ENCODE measurements at places on chromosomes 16 and 17.

DNA sequence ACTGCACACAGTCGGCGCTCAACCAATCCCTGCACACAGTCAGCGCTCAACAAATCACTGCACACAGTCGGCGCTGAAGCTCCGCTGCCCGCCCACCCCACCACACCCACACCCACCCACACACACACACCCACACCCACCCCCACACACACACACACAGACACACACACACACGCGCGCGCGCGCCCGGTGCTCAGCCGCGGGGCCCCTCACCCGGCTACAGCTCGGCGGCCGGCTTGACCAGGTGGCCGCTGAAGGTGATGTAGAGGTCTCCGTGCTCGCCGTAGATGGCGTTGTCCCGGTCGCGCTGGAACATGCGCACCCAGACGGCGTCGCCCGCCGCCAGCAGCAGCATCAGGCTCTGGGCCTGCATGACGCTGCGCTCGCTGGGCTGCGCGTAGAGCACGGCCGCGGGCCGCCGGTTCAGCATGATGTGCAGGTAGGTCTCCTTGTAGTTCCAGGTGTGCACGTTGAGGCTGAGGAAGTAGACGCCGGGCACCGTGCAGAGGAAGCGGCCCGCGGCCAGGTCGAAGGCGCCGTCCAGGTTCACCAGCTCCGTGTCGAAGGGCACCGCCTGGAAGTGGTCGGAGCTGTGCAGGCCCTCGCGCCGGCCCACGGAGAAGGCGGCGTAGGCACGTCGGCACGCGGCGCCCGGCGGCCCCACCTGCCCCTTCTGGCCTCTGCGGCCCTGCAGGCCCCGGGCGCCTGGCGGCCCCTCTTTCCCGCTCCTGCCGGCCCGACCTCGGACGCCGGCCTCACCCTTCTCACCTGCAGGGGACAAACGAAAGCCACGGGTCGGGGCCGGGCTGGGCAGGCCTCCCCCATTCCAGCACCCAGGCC lies 2.5 kb downstream of the C1QTNF8 start:
- peak; percentile 33 for DNase-seq

DNA sequence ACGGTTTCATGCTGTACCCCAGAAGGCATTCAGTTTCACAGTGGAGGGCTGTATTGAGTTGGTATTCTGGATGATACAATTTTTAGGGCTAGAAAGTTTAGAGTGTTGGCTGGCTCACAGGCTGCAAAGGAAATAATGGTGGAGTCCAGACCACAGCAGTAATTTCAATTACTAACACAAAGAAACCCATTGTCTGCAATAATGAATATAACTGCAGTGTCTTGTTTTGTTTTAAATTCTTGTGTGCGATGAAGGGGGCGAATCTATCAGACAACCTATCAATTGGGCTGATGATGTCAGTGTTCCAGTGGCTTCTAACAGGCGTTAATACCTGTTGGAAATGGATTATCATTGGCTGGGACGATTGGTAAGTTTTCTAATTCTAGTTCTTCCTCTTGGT lies 1.5 kb downstream of the SP2 start:
- DNase-seq: no peak

DNA sequence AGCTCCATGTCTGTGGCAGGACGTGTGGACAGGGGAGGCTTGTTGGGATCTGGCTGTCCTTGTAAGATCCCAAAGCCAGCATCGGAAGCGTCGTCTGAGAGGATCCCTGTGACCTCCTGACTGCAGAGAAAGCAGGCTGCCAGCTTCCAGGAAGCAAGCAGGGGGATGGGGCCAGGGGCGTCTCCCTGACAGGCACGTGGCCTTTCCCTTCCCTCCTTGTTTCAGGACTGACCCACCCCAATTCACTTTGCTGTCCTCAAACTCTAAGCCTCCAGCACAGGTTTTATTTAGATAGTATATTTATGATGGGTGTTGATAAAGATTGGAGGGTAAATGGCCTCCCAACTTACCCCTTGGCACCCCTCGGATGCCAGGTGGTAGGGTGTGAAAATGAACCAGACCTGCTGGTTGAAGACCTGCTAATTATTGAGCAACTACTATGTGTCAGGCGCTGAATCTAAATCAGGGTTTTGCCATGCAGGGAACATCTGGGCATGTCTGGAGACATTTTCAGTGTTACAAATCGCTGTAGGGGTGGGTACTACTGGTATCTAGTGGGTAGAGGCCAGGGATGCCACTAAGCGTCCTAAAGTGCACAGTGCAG lies 24.5 kb downstream of the SOCS1 start:
- no peak for DNase-seq

DNA sequence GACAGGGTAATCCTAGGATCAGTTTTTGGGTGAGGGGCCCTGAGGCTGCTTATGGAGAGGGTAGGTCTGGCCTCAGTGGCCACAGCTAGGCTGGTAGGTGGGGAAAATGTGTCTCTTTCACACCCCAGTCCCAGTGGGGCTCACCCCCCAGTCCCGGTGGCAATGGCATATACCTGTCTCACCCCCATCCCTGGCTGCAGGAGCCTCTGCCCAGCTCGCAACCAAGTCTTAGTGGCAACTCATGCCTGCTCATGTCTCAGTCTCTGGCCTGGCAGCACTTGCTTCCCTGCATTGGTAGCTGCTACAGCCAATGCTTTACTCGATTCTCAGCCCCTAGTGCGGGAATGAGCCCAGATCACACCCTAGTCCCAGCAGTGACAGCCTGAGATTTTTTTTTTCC lies 221.5 kb downstream of the BCAS3 start:
- DNase-seq: no peak

- no peak for DNase-seq
These were observed 13.5 kb upstream of the LYRM9 start for GRCh38 chr17:27906623-27907022.

DNA sequence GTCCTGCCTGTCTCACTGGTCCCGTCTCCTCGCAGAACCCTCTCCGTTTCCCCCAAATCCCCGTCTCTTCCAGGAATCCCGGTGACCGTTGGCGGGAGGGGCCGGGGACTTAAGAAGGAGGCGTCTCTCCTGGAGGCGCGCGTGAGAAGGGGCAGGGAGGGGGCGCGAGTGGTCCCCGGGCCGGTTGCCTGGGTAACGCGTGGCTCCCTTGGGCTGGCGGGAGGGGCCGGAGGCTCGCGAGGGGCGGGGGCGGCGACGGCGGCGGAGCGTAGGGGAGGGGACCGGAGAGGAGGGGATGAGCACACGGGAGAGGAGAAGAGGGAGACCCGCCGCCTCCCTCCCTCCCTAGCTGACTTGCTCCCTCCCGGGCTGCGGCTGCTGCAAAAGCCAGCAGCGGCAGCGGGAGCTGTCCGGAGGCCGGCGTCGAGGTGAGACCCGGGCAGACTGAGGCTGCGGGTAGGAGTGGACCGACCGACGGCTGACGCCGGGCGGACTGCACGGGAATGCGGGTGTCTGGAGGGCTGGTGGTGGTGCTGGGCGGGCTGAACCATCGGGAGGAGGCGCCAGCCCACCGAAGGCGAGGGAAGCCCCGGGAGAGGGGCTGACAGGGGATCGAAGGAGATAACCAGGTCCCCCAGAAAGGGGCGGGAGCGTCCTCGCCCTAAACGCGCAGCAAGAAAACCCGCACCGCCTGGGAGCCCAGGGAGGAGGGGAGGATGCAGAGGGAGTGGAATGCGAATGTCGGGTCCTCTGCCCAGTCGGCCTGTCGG lies at the start of gene PRRT2:
Gene PRRT2, plus strand, starts transcription at position 298 of the 770 bp plus-strand sequence. CDS start 862 bp downstream, outside the sequence.
- peak; percentile 56 for DNase-seq

GRCh38 chr17:33779234-33779591 lies 475.9 kb upstream of the CCL2 start:
- DNase-seq: peak; percentile 73

- no peak for DNase-seq
These were observed 98.5 kb downstream of the PGS1 start for GRCh38 chr17:78476973-78477372.

GRCh38 chr17:55354941-55355340 lies 66.7 kb downstream of the MMD start:
- no peak for DNase-seq

GRCh38 chr17:57403236-57403635 lies 146.9 kb downstream of the MSI2 start:
- DNase-seq: no peak

GRCh38 chr17:64387545-64388171 lies 3.0 kb downstream of the PECAM1 start:
- peak; percentile 49 for DNase-seq

GRCh38 chr16:17343728-17344127 lies 127.0 kb downstream of the XYLT1 start:
- DNase-seq: no peak

DNA sequence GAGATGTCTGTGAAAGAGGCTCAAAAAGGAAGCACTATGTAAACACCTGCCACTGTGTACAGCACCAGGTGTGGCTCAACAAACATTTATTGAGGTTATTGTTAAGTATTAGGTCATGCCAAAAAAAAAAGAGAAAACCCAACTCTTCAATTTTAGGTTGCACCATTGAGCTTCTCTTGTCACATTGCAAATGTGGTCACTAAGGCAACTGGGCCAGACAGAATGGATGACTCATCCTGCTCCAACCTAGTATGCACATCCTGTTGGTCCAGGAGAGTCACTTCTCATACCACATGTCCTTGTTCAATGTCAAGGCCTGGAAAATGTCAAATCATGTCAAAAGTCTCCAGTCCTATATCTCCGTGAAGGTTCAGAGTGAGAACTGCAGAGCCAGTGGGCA lies 25.0 kb downstream of the HOXB1 start:
- peak; percentile 95 for DNase-seq

GRCh38 chr16:89198417-89199240 lies 1.7 kb downstream of the SLC22A31 start:
- no peak for DNase-seq

GRCh38 chr17:17042851-17043460 lies 699 bp downstream of the MPRIP start:
- DNase-seq: peak; percentile 67

GRCh38 chr17:77772461-77772897 lies 186.0 kb upstream of the TNRC6C start:
- peak; percentile 72 for DNase-seq

- DNase-seq: no peak
These were observed 703.8 kb downstream of the CDH8 start for GRCh38 chr16:61332461-61332860.

DNA sequence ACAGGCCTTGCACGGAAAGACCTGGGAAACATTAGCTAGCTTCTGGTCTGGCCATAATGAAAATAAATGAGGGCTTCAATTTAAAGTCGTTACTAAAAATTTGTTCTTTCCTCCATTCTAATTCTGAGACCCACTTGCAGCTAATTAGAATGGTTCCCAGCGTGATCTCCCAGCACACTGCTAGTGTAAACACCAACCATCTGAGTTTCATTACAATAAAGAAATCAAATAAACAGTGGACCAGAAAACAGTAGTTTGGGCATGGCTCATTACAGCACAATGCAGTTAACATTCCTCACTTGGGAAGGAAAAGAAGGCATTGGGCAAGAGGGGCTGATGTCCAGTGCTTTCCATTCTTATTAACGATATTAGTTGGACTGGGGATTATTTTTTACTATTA lies 410.9 kb upstream of the SOX9 start:
- no peak for DNase-seq

GRCh38 chr16:24834459-24835335 lies 11.1 kb upstream of the SLC5A11 start:
- peak; percentile 54 for DNase-seq

- DNase-seq: no peak
These were observed 4.0 kb downstream of the SLC16A13 start for GRCh38 chr17:7039832-7040231.

DNA sequence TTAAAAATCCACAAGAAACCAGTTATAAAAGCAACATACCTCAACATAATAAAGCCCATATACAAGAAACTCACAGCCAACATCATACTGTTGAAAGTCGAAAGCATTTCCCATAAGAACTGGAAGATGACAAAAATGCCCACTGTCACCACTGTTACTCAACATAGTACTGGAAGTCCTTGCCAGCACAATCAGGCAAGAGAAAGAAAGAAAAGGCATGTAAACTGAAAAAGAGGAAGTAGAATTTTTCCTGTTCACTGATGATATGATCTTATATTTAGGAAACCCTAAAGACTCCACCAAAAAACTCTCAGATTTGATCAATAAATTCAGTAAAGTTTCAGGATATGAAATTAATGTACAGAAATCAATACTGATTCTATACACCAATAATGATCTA lies 45.1 kb downstream of the AHSP start:
- no peak for DNase-seq

DNA sequence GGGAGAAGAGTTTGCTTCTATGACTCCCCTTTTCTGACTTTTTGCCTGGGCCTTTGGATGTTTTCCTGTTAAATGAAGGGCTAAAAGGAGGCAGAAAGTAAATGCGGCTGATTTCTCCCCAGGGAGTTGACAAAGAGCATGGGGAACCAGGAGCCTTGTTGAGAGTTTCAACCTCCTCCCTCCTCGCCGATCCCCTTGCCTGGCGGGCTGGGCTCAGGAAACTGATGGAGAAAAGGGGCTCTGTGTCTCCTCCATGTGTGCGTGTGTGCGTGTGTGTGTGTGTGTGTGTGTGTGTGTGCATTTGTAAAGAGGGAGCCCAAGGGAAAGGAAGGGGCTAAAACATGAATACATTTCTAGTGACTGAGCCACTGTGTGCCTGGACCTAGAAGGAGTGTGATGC lies 94.5 kb downstream of the ZDHHC7 start:
- DNase-seq: no peak

- no peak for DNase-seq
These were observed 8.2 kb downstream of the MYH3 start for GRCh38 chr17:10648956-10649355.

GRCh38 chr17:80847496-80848230 lies 144.0 kb upstream of the CHMP6 start:
- DNase-seq: no peak

DNA sequence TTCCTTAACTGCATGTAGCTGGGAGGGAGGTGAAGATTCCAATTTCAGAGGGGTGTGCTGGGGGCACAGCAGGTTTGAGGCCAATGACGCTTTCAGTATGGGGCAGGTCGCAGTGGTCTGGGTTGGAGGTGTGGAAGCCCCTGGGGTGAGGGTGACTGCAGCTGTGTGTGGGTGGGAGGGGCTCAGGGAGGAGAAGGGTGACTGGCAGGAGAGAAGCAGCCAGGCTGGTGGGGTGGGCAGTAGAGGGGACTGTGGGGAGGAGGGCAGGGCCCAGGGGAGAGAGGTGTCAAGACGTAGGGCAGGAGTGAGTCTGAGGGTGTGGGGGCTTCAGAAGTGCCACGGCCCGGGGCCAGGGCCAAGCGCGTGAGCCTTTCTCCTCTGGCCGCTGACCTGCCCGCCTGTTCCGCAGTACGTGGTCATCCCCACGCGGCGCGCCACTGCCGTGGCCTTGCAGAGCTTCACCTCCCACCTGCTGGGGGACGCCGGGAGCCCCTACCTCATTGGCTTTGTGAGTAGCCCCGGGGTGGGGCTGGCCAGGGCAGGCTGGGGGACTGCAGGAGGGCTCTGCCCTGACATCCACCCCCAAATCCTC lies 19.4 kb downstream of the MYBBP1A start:
- no peak for DNase-seq

DNA sequence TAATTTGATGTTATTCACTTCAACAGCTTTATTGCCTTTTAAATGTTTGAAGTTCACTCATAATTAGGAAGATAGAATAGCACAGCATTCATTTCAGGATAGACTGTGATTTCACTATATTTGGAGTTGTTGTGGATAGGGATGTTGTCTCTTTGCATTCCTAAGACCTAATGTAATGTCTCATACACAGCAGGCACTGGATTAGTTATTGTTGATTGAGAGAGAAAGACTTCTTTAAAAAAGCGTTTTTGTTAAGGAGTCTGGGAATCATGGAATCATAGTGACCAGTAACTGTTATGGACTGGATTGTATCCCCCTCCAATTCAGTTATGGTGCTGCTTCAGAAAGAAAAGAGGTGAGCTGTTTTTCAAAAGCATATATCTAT lies 122.0 kb downstream of the USP22 start:
- no peak for DNase-seq
